MV-4-11 (cell line): ENCODE measurements at places on chromosomes 5 and 9.

DNA sequence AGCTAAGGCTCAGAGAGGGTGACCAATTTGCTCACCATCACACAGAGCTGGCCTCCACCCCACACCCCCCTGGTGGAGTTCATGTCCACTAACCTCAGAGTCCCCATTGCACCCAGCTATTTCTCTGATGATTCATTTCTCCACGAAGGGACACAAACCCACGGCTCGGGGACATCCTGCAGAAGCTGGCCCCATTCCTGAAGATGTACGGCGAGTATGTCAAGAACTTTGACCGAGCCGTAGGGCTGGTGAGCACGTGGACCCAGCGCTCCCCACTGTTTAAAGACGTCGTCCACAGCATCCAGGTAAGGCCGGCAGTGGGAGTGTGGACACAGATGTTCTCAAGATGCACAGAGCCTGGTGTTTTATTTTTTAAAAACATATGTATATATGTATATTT, 52.6 kb upstream of the SUSD3 start:
- DNase-seq = no peak

- no peak for DNase-seq
These were observed 13.8 kb downstream of the PTGES2 start for GRCh38 chr9:128113526-128114325.

- no peak for DNase-seq
These were observed 155.9 kb downstream of the TTLL11 start for GRCh38 chr9:121937240-121937639.

- no peak for DNase-seq
These were observed 1.4 kb downstream of the CDC37L1 start for GRCh38 chr9:4680750-4681149.

DNA sequence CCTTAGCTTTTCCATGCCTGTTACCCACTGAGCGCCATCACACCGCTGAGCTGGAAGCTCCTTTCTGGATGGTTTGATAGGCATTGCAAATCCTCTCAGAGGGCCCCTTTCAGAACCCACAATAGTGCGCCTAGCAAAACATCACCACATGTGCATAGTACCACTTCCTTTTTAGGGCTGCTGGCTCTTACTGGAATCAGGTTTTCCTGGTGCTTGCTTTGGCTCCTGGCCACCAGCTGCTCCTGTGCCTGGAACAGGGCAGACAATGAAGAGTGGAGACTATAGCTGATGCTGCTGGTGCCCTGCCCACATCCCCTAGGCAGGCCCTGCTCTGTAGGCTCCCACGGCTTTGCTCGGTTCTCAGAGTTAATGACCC, 163.6 kb upstream of the SEMA6A start:
- DNase-seq = no peak
